ENCODE measurements at places on chromosomes 4 and X. TPM values are rescaled to one million over a fixed set of nuclear protein-coding genes. Genes with fewer than 3 reads are reported as not detected.
A peak's percentile ranks its signal among the peaks of the same experiment; 100 is the strongest.

GRCh38 chrX:4994855-4995254, 1233.8 kb downstream of the NLGN4X start:
- no peak for DNase-seq
- no peaks in the 10 kb centered on the region for H3K4me1 ChIP-seq
- H3K27ac ChIP-seq = no peak overlapping the region
- no peak overlapping the region for H3K4me3 ChIP-seq
- no peaks in the 10 kb centered on the region for H3K36me3 ChIP-seq
- H3K27me3 ChIP-seq = no peaks in the 10 kb centered on the region

DNA sequence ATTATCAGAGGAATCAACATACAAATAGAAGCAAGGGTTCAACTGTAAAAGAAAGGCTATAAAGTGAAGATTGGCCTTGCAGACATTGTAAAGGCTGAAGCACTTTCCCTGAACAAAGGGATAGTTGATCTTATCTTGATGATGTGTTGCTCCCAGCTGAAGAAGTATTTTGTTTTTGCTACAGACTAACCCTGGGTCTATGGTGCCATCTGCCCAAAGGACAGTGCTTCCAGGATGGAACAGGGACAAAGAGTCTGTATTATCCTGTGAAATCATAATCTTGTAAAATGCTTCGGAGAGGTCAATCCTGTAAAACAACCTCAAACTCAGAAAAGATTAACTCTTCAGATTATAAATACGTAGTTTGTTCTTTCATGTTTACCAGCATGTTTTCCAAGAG, 251.7 kb upstream of the ANKRD50 start:
- H3K4me3 ChIP-seq = no peak overlapping the region
- no peak overlapping the region for H3K27ac ChIP-seq
- H3K36me3 ChIP-seq = no peaks in the 10 kb centered on the region
- no peak for DNase-seq
- H3K27me3 ChIP-seq = no peaks in the 10 kb centered on the region

GRCh38 chrX:22634751-22635150, 362.0 kb downstream of the CBLL2 start:
- no peaks in the 10 kb centered on the region for H3K4me1 ChIP-seq
- no peaks in the 10 kb centered on the region for H3K36me3 ChIP-seq
- H3K27me3 ChIP-seq = no peaks in the 10 kb centered on the region
- no peak overlapping the region for H3K4me3 ChIP-seq

DNA sequence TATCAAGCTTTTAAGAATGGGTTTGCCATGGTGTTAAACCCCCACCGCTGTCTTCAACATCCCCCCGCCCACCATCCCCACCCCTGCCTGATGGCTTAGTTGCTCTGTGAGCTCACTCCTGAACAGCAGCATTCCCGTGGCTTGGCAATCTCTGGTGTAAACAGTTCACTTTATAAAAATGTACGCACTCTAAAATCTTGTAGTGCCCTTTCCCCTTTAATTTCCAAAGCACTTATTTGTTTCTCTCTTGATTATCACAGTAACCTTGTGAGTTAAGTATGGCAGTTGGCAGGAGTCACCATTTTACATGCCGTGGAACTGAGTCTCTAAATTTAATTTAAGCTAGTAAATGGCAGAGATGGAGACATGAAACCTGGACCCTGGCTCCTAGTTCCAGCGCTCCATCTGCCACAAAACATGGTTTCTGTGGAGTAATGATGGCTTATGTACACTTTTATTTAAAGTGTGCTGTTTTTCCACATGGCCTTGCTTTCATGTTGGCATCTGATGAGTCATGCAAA, 123.1 kb downstream of the AFF1 start:
- DNase-seq = no peak
- H3K4me3 ChIP-seq = no peak overlapping the region
- no peaks in the 10 kb centered on the region for H3K27me3 ChIP-seq
- peaks cover 72% of the 10 kb centered on the region for H3K4me1 ChIP-seq
- peaks cover 4% of the 10 kb centered on the region for H3K36me3 ChIP-seq
- H3K27ac ChIP-seq = no peak overlapping the region

GRCh38 chrX:16160729-16161128, 6.6 kb upstream of the MAGEB17 start:
- H3K4me1 ChIP-seq = peaks cover 10% of the 10 kb centered on the region
- no peaks in the 10 kb centered on the region for H3K27me3 ChIP-seq
- no peak for DNase-seq

- H3K27me3 ChIP-seq = no peaks in the 10 kb centered on the region
- no peaks in the 10 kb centered on the region for H3K36me3 ChIP-seq
- H3K4me1 ChIP-seq = peaks cover 15% of the 10 kb centered on the region
- DNase-seq = no peak
- H3K27ac ChIP-seq = no peak overlapping the region
Measured at GRCh38 chr4:3821580-3822229, 55.5 kb downstream of the ADRA2C start.

Gene DGKK
- 0.19 TPM for total RNA-seq

GRCh38 chrX:10831716-10832502, 211.5 kb upstream of the MID1 start:
- no peak for DNase-seq
- H3K27me3 ChIP-seq = no peaks in the 10 kb centered on the region
- no peak overlapping the region for H3K4me3 ChIP-seq
- H3K36me3 ChIP-seq = no peaks in the 10 kb centered on the region
- no peak overlapping the region for H3K27ac ChIP-seq

DNA sequence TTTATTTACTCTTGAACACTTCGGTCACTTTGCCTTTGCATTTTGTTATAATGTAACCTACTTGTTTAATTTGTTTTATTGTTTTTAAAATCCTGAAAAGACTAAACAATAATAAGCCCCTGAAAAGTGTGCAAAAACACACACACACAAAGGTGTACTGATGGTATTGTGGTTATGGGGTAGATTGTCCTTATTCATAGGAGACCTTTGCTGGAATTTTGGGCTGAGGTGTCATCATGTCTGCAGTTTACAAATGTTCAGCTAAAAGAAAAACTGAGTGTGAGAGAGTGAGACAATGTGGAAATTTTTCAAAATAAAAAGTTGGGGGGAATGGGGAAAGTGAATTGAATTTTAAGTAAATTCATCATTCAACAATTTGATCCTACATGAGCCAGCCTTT, 174.9 kb downstream of the QDPR start:
- no peaks in the 10 kb centered on the region for H3K27me3 ChIP-seq
- no peak for DNase-seq
- H3K36me3 ChIP-seq = no peaks in the 10 kb centered on the region
- H3K4me1 ChIP-seq = no peaks in the 10 kb centered on the region
- H3K4me3 ChIP-seq = no peak overlapping the region
- H3K27ac ChIP-seq = no peak overlapping the region

DNA sequence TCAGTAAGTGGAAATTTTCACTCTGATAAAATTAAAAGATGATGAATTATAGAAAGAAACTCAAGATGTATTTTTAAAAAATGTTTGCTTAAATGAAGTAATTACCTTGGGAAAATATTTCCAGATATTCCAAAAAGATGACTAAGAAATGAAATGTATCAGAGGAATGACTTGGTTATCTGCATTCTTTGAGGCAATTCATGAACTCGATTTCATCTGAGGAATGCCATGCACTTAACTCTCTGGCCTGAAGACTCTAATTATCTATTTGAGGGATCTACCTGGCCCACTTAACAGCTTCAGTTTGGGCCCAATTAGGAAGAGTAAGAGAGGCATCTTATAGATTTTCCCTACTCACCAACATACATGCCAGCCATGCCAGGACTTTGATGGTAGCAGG, 182.3 kb downstream of the INPP4B start:
- no peak overlapping the region for H3K4me3 ChIP-seq
- no peak for DNase-seq
- no peak overlapping the region for H3K27ac ChIP-seq
- H3K4me1 ChIP-seq = no peaks in the 10 kb centered on the region

DNA sequence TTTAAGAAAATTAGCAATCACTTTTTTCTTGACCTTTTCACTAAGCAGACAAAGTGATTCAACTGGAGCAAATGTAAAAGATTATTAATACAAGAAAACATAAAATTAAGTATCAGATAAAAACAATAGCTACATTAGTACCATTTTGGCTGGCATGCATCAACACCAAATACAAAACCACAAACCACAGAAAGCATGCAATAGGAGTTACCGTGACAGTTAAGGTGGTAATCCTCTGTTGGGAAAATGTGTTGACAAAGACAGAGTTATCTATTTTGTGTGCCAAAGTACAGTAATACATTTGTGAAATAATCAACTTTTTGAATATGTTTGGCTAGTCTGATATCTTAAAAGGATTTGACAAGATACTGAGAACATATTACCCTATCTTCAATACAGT, 89.8 kb upstream of the ETNPPL start:
- no peaks in the 10 kb centered on the region for H3K4me1 ChIP-seq
- H3K36me3 ChIP-seq = no peaks in the 10 kb centered on the region
- H3K27me3 ChIP-seq = no peaks in the 10 kb centered on the region
- H3K4me3 ChIP-seq = no peak overlapping the region
- DNase-seq = no peak

DNA sequence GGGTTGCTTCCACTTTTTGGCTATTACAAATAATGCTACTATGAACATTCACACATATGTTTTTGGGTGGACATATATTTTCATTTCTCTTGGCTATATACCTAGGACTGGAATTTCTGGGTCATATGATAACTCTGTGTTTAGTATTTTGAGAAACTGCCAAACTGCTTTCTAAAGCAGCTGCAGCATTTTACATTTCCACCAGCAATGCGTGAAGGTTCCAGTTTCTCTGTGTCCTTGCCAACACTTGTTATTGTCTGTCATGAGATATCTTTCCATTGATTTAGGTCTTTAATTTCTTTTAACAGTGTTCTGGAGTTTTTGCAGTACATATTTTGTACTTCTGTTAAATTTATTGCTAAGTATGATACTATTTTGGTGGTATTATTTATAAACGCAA, 48.3 kb downstream of the CLCN5 start:
- no peaks in the 10 kb centered on the region for H3K27me3 ChIP-seq
- no peak for DNase-seq
- no peak overlapping the region for H3K4me3 ChIP-seq
- H3K27ac ChIP-seq = no peak overlapping the region

DNA sequence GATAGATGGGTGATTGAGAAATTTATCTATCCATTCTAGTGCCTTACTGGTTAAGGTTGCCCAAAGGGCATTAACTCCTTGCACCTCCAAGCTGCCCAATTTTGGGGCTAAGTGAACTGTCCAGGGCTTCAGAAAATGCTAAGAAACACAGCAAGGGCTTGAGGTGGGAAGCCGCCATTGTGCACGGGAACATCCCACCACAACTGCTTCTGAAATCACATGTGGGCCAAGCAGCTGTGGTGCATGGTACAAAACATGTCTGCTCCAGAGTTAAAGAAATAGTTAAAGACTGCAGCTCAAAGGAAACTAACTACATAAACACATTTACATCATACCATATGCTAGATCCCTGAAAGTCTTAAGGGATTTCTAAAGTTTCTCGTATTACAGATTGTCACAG, 144.3 kb upstream of the NDST3 start:
- H3K36me3 ChIP-seq = no peaks in the 10 kb centered on the region
- DNase-seq = no peak
- H3K4me3 ChIP-seq = no peak overlapping the region
- H3K27me3 ChIP-seq = no peaks in the 10 kb centered on the region

DNA sequence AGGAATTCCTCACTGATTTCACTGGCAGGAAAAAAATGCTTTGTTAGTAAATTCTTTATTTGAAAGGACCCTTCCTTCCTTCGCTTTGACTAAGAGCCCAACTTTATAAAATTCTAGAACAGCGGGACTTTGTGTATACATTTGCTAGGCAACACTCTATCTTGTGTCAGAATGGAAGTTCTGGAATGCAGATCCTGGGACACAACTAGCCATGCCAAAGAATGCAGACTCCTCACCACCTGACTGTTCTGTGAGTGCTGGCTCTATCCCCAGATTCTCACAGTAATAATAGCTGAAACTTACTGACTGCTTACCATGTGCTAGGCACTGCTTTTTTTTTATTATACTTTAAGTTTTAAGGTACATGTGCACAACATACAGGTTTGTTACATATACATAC, 73.3 kb upstream of the ZDHHC15 start:
- H3K4me1 ChIP-seq = no peaks in the 10 kb centered on the region
- no peak overlapping the region for H3K4me3 ChIP-seq
- no peak for DNase-seq
- H3K36me3 ChIP-seq = no peaks in the 10 kb centered on the region

- no peak overlapping the region for H3K27ac ChIP-seq
- H3K27me3 ChIP-seq = no peaks in the 10 kb centered on the region
- H3K36me3 ChIP-seq = no peaks in the 10 kb centered on the region
- DNase-seq = no peak
- H3K4me1 ChIP-seq = no peaks in the 10 kb centered on the region
- no peak overlapping the region for H3K4me3 ChIP-seq
Measured at GRCh38 chrX:19174401-19175025, 52.2 kb upstream of the ADGRG2 start.

DNA sequence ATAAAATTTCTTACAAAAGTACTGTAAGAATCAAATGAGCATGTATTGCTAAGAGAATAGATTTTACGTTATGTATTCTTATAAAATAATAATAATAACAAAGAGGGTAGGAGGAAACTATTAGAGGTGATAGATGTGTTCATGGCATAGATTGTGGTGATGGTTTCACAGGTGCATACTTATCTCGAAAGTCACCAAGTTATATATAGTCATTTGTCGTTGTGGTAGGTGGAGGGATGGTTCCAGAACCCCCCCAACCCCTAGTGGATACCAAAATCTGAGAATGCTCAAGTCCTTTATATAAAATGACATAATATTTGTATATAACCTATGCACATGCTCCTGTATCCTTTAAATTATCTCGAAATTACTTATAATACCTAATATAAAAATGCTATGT, 36.7 kb upstream of the H2AZ1 start:
- no peak for DNase-seq
- H3K4me3 ChIP-seq = no peak overlapping the region
- no peaks in the 10 kb centered on the region for H3K36me3 ChIP-seq
- no peaks in the 10 kb centered on the region for H3K4me1 ChIP-seq
- H3K27me3 ChIP-seq = no peaks in the 10 kb centered on the region

DNA sequence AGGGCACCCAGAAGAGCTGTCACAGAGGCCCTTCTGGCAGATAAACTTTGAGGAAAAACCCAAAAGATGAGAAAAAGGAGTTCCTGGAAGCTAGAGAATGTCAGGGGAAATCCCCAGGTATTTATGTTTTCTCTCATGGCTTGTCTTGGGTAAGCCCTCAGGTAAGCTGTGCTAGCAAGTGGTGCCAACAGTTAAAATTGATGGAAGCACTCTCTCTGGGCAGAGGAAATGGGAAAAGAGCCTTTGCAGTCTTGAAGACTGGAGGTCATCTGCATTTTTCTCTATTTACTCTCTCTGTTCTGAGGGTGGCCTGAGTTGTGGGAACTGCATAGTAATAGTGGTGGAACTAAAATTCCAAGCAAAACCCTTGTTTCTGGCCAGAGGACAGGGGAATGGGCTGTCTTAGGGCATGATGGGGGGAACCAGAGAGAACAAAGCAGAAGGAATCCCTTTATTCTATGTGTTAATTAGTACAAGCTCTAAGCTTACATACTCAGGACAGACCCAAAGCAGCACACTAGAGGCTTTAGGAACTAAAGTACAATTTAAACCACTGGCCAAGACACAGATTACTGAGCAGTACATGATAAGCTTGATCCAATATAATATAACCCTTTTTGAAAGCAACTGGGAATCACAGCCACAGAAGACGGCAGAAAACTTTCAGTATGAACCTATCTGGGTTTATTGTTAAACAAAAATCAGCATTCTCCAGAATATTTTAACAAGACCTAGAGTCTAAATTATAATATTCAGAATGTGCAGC, 53.3 kb upstream of the SLC10A4 start:
- H3K36me3 ChIP-seq = no peaks in the 10 kb centered on the region
- DNase-seq = peak; percentile 73
- H3K27ac ChIP-seq = peak overlapping the region; percentile 88
- H3K4me1 ChIP-seq = peaks cover 17% of the 10 kb centered on the region
- H3K4me3 ChIP-seq = no peak overlapping the region
- H3K27me3 ChIP-seq = no peaks in the 10 kb centered on the region
